Progenitor cell of endocrine pancreas (in vitro differentiated cells): ENCODE measurements at places on chromosomes 7 and 10.

DNA sequence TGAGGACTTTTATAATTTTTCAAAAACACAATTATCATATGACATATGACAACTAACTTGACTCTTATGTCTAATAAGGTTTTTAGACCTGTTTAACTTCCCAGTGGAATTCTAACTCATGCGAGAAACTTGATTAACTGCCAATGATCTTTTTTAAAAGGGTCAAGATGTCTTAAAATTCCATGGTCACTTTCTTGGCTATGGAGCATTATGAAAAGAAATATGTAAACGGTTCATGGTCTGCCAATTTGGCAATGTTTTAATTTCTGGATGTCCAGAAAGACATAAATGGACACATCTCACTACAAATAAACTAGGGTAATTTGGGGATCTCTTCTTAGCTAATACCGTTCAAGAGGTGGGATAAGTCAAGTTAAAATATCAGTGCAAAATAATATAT lies 5.4 kb downstream of the ETV1 start:
- no peaks in the 10 kb centered on the region for H3K27me3 ChIP-seq
- no peaks in the 10 kb centered on the region for H3K36me3 ChIP-seq
- peaks cover 29% of the 10 kb centered on the region for H3K4me1 ChIP-seq
- H3K27ac ChIP-seq: no peak overlapping the region

DNA sequence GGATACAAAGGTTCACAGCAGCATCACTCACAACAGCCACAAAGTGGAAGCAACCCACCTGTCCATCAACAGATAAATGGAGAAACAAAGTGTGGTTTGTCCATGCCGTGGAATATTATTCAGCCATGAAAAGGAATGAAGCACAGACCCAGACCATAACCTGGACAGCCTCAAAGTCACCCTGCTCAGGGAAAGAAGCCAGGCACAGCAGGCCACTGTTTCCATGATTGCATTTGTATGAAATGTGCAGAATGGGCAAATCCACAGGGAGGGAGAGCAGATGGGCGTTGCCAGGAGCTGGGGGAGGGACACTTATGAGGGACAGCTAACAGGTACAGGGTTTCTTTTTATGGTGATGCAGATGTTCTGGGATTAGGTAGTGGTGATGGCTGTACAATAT lies 30.3 kb downstream of the FOXL3 start:
- DNase-seq: no peak
- H3K4me1 ChIP-seq: peaks cover 18% of the 10 kb centered on the region
- H3K4me3 ChIP-seq: no peak overlapping the region

DNA sequence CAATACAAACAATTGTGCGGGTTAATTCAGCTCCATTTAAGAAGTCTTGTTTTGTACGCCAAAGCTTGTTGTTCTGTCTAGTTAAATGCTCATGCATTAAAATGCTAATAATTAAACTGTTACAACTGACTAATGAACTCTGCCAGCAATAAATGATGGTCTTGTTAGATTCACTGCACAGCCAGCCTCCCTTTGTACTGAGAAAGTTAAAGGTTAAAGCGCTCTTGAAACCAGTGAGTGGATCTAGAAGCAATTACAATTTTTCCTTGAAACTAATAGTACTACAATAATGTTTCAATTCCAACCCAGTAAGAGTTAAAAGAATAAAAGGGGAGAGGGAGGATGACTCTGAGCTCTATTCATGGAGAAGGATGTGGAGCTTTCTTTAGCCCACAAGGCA lies 233.0 kb downstream of the EMX2 start:
- H3K4me3 ChIP-seq: no peak overlapping the region
- peaks cover 49% of the 10 kb centered on the region for H3K27me3 ChIP-seq
- no peak for DNase-seq
- no peaks in the 10 kb centered on the region for H3K36me3 ChIP-seq
- no peak overlapping the region for H3K27ac ChIP-seq

GRCh38 chr7:20238754-20239324 lies 21.7 kb upstream of the MACC1 start:
- no peak overlapping the region for H3K4me3 ChIP-seq
- H3K4me1 ChIP-seq: peaks cover 3% of the 10 kb centered on the region
- no peaks in the 10 kb centered on the region for H3K36me3 ChIP-seq
- no peak for DNase-seq

DNA sequence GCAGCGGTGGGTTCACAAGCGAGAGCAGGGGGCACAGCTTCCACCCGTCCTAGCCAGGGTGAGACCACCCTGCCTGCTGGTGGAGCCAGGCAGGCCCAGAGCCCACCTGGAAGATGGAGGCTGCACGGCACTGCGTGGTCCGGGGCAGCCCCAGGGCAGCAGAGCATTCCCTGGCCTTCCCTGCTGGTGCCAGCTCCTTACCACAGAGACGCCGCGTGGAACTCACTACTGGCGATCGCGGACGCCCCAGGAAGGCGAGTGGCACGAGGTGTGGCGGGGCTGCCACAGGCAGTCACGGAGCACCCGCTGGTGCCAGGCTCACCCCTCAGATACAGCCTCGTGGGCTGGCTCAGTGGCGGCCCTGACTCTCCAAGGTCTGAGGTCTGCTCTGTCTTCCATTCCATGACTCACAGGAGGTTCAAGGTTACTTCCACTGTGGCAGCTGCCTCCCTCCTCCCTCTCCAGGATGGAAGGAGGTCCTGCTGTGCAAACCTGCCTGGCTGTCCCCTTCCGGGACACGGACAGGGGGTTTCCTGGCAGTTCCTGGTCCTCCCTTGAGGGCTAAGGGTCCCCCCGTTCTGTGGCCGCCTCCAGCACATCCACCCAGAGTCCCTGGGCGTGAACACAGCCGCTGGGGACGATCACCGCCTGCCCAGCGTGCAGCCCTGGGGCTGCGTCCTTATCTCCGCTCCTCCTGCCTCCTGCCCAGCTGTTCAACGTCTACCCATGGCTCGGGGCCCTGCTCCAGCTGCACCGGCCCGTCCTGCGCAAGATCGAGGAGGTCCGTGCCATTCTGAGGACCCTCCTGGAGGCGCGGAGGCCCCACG lies 3.1 kb downstream of the CYP2W1 start:
- no peak for DNase-seq
- H3K4me3 ChIP-seq: no peak overlapping the region
- no peaks in the 10 kb centered on the region for H3K36me3 ChIP-seq
- peaks cover 1% of the 10 kb centered on the region for H3K4me1 ChIP-seq

DNA sequence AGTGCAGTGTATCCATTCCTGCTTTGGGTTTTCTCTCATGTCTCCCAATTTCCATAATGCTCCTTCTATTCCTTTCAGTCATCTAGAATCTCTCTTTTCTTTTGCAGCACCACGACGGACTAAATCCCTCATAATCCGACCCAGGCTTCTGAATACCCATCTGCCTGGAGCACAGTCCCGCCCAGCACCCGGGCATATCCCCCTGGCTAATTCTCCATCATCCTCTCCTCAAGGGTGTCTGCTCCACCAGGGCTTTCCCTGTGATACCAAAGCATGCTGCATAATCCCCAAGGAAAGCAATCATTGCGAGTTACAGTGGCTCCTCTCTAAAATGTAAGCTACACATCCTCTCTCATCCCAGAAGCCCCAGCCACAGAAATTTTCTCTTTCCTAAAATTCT lies 321.9 kb downstream of the CCDC3 start:
- H3K4me3 ChIP-seq: no peak overlapping the region
- no peaks in the 10 kb centered on the region for H3K36me3 ChIP-seq
- no peaks in the 10 kb centered on the region for H3K4me1 ChIP-seq
- DNase-seq: no peak
- no peak overlapping the region for H3K27ac ChIP-seq
- no peaks in the 10 kb centered on the region for H3K27me3 ChIP-seq

DNA sequence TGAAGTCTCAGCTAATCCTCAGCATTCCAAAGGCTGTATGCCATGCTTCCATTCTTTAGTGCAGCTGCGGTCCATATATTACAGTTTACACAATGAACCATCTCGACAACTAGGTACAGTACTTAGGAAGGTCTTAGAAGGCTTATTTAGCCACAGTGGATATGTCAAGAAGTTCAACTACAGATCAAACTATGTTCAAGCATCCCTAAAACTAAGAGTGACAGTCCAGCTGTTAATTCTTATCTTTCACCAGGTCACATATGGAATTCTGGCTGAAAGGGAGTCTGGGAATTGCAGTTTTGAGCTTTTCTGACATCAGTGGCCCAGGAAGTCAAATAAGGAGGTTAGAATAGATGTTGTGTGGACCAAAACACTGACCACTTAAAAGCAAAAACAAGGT lies 106.8 kb downstream of the SDHAF3 start:
- H3K36me3 ChIP-seq: no peaks in the 10 kb centered on the region
- H3K27ac ChIP-seq: no peak overlapping the region
- H3K27me3 ChIP-seq: no peaks in the 10 kb centered on the region
- H3K4me1 ChIP-seq: peaks cover 5% of the 10 kb centered on the region
- H3K4me3 ChIP-seq: no peak overlapping the region

GRCh38 chr7:41885078-41885477 lies 182.2 kb upstream of the INHBA start:
- H3K4me1 ChIP-seq: no peaks in the 10 kb centered on the region
- peaks cover 15% of the 10 kb centered on the region for H3K27me3 ChIP-seq
- H3K4me3 ChIP-seq: no peak overlapping the region
- H3K27ac ChIP-seq: no peak overlapping the region

- no peak overlapping the region for H3K27ac ChIP-seq
- H3K4me3 ChIP-seq: no peak overlapping the region
- DNase-seq: no peak
- H3K27me3 ChIP-seq: no peaks in the 10 kb centered on the region
- peaks cover 5% of the 10 kb centered on the region for H3K4me1 ChIP-seq
Observed at GRCh38 chr7:22316914-22317313, 40.0 kb downstream of the RAPGEF5 start.

GRCh38 chr10:11397980-11398580 lies 213.4 kb downstream of the USP6NL start:
- H3K4me1 ChIP-seq: peaks cover 5% of the 10 kb centered on the region
- no peak for DNase-seq
- no peak overlapping the region for H3K27ac ChIP-seq

DNA sequence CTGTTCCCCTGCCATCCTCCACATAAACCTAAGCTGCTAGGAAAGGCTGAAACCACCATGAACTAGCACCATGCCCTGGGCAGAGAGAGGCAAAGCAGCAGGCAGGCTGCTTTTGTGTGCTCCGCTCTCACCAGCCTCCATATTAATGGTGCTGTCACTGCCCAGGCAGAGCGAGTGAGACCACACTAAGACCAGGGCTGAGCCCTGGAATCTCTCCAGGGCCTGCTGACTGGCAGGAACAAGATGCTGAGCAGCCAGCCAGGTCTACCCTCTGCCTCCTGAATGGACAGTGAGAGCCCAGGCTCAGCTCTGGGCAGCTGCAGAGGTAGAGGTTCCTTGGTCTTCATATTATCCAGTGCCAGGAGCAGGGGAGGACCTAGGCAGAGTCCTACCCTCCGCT lies 1.6 kb upstream of the CRHR2 start:
- no peak overlapping the region for H3K27ac ChIP-seq
- no peak for DNase-seq
- peaks cover 8% of the 10 kb centered on the region for H3K4me1 ChIP-seq
- no peaks in the 10 kb centered on the region for H3K36me3 ChIP-seq
- H3K27me3 ChIP-seq: peaks cover 52% of the 10 kb centered on the region
- H3K4me3 ChIP-seq: no peak overlapping the region

DNA sequence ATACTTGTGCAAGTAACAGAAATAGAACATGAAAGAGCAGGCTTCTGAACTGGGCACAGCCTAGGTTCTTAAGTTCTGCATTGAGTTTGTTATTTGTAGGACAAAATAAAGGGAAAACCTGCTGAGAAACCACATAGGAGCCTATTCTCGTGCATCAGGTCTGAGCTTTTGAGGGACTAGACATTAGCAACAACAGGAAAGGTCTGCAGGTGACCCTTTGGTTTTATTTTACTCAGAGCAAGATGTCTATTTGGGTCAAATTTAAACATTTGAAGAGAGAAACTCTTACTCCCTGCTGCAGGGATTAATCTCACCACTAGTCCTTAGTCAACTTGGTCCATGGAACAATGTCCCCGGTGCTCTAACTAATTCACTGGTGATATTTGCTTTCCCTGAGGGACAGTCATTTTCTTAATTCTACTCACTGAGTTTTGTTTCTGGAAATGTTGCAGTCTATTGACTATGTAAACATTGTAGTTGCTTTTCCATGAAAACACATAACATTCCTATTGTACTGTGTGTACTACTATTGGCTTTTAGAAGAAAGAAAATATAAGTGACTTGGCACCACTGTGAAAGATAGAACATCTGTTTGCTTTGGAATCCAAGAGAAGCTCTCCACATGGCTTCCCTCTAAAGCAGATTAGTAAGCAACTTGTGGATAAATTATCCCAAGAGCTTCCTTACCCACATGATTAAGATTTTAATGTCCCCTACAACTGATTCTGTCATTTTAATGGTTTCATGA lies 108.2 kb downstream of the CHRM2 start:
- H3K27me3 ChIP-seq: no peaks in the 10 kb centered on the region
- H3K27ac ChIP-seq: no peak overlapping the region
- H3K4me1 ChIP-seq: peaks cover 3% of the 10 kb centered on the region
- peaks cover 3% of the 10 kb centered on the region for H3K36me3 ChIP-seq
- H3K4me3 ChIP-seq: no peak overlapping the region
- no peak for DNase-seq

DNA sequence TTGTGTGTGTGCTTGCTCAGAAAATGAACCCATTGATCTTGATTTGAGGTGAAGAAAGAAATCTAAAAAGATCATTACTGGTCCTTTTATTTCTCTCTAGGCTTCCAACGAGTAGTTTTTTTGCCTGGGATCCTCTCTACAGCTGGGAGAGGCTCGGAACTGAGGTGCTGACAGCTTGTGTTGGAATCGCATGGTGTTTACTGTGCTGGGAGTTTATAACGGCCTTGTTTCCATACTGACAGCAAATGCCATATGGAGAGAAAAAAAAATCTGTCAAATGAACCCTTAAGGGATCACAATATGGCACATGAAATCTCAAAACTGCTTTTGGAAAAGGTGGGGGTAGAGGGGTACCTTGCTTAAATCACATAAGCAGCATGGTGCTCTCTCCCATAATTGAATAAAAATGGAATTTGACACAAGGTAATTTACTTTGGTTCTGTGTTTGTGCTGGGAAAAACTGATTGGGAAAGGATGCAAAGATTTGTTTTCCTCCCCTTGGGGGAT lies 165.0 kb downstream of the RGS10 start:
- H3K36me3 ChIP-seq: peaks cover 2% of the 10 kb centered on the region
- H3K27me3 ChIP-seq: no peaks in the 10 kb centered on the region
- H3K4me1 ChIP-seq: peaks cover 9% of the 10 kb centered on the region
- H3K27ac ChIP-seq: no peak overlapping the region
- DNase-seq: no peak
